Placental pericyte (primary cell): ENCODE measurements at places on chromosomes 11 and 22. TPM values are rescaled to one million over a fixed set of nuclear protein-coding genes. Genes with fewer than 3 reads are reported as not detected.

NXPE2 gene
- not detected in 2 replicates for total RNA-seq

GGTLC2 gene
- total RNA-seq, result not detected in 2 replicates

NLRP6 gene
- not detected in 2 replicates for total RNA-seq

SCO2 gene
- 3.7 and 4.9 TPM in 2 replicates for total RNA-seq

MMP13 gene
- 0.14 TPM in 1 of 2 replicates, not detected in the other for total RNA-seq

IRAG1 gene
- 1.8 and 19.2 TPM in 2 replicates for total RNA-seq
